ENCODE measurements at places on chromosomes 5 and 9.

GRCh38 chr5:22986281-22986680 lies 133.1 kb upstream of the CDH12 start:
- no peak for DNase-seq

- DNase-seq = no peak
Observed at GRCh38 chr9:92517046-92517445, 18.7 kb downstream of the ECM2 start.

GRCh38 chr9:113150670-113151611 lies at the start of gene SLC31A2:
Gene SLC31A2 (plus strand): TSS chr9:113151007. CDS start chr9:113151075, 68 bp downstream.
- DNase-seq = peak; percentile 80

DNA sequence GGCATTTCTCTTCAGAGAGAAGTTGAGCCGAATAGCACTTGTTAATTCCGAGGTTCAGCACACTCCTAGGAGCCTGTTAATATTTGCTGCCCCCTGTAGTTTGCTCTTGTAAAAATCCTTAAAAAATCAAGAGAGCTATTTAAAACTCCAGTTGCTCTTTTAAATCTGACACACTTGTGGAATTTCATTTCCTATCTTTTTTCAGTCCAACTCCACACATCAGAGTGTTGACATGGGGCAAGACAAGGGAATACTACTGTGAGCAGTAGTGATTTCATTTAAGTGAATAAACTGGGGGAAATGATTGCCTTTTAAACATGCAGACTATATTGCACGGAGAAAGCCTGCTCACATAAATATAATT lies 1096.3 kb upstream of the DMAC1 start:
- peak; percentile 19 for DNase-seq

- DNase-seq = no peak
Observed at GRCh38 chr9:9881692-9882091, 731.1 kb downstream of the PTPRD start.

DNA sequence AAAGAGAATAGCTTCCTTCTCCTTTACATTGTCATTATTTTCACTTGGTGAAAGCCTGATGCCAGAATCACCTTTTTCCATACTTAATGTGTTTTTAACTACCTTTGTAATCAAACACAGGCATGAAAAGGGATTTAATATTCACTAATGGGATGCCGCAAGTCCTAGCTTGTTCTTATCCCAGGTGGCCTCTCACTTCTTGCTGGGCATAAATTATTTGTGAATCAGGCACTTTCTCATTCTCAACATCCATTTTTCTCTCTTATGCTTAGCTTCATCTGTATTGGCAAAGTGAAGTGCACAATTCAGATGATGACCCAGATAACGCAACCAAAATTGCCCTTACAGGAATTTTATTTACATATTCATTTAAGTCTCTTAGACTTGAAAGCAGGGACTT lies 10.9 kb downstream of the ACTL7B start:
- DNase-seq = peak; percentile 92

DNA sequence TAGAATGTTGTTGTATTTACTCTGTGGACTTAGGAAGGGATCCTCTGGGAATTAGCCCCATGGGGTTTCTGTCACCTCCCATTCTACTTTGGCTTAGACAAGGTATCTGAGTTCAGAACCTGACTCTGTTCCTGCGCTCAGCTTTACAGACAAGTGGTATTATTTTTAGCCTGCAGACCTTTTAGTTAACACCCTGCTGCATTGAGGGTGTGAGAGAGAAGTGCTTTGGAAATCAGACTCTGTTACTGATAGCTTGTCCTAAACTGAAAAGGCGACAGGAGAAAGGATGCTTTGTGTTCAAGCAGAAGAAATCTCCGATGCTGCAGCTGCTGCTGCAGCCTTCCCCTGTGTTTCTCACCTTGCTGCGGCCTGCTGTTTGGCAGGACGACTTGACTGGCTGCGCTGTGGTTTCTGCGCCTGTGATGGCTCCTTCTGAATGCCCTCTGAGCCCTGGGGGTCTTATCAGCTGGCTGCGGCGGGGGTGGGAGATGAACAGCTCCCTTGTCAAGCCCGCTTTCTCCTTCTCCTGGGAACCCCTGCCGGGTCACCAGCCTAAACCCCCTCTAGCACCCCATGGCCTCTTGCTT lies 61.9 kb downstream of the PGM5 start:
- DNase-seq = no peak

DNA sequence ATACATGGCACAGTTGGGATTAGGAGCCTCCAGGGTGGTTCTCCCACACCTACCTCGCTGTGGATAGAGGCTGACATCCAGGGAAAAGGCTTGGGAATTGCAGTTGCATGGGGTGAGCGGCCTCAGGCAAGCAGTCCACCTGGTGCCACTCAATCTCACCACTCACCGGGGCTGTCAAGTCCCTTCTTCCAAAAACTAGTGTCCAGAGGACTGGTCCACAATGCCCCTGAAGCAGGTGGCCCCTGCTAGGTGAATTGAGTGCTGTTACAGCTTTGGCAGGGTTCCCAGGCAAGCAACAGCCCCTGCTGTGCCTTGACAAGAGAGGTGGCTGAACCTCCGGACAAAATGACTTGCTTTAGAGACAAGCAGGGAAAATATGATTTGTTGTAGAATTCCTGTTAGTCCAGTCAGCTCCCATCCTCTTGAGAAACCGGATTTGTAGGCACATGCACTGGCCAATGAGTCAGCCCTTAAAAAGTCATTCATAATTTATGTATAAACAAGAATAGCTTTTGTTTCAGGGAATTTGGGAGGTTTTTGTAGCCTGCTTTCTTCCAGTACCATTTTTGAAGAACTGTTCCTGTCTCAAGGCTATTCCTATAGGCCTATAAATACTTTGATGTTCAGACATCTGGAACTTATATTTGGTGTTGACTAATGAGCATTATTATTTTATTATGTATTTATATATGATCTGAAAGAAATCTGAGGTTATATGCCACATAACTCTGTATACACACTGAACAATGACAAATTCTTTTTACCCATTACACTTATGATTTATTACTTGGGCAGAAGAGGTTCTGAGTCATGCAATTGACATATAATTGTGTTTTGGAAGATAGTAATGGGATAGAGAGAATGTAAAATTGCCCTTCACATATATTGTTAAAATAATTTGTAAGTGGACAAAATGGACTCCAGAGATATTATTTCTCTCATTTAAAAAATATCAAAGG lies 411.1 kb downstream of the ACTL7B start:
- DNase-seq = peak; percentile 71

- DNase-seq = no peak
Observed at GRCh38 chr5:134794082-134794481, 35.5 kb downstream of the DDX46 start.

GRCh38 chr5:181173420-181174342 lies 26.3 kb downstream of the OR2V2 start:
- no peak for DNase-seq

DNA sequence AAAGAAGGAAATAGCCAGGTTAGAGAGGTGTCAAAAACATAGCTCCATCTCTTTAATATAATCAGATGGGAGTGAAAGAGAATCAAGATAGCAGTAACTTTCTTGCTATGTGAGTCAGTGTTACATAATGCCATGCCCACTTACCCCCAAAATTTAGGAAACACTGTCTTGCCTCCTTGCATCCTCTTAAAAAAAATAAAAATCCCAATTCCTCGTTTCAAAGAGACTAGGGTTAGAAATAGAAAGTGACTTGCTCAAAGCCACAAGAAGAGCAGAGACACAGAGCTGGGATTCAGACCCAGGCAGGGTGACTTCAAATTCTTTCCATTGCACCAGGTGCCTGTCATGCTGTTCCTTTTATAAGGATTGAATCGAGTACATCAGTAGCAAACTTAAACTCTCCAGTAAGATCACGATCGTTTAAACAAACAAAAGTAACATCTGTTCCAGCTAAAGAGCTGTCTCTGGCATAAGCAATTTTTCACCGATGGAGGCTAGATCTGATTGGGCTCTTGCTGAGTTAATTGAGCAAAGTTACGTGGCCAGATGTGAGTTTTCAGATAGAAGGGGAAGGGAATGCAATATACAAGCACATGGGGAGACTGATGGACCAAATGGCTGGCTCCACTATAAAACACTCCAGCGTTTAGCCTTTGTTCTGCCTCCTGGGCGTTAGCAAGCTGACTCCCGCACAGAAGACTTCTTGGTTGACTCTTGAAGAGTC lies 176.9 kb downstream of the PALM2AKAP2 start:
- DNase-seq = no peak

GRCh38 chr5:5490774-5491347 lies 68.4 kb downstream of the ICE1 start:
- no peak for DNase-seq

DNA sequence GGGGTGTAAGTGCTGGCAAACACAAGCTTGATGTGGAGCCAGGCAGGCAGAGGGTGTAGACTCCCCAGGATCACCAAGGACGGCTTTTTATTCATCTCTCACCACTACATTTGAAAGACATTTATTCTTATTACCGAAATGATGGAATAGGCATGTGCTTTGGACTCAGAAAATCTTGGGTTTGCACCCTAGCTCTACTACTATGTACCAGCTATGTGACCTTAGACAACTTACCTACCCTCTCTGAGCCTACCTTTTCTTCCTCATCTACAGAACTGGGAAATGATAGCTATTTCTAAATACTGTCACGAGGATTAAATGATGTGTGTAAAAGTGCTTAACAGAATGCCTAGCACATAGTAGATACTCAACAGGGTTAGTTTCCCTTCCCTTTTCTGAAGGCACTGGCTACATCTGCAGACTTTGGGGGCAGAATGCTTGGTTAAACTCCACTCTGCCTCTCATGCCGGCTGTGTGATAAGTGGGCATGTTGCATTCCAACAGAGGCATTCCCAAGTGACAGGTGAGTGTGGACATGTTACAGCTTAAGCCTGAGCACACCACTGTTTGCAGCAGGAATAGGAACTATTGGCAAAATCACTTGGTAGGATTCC lies 94.8 kb downstream of the SLC1A3 start:
- no peak for DNase-seq

DNA sequence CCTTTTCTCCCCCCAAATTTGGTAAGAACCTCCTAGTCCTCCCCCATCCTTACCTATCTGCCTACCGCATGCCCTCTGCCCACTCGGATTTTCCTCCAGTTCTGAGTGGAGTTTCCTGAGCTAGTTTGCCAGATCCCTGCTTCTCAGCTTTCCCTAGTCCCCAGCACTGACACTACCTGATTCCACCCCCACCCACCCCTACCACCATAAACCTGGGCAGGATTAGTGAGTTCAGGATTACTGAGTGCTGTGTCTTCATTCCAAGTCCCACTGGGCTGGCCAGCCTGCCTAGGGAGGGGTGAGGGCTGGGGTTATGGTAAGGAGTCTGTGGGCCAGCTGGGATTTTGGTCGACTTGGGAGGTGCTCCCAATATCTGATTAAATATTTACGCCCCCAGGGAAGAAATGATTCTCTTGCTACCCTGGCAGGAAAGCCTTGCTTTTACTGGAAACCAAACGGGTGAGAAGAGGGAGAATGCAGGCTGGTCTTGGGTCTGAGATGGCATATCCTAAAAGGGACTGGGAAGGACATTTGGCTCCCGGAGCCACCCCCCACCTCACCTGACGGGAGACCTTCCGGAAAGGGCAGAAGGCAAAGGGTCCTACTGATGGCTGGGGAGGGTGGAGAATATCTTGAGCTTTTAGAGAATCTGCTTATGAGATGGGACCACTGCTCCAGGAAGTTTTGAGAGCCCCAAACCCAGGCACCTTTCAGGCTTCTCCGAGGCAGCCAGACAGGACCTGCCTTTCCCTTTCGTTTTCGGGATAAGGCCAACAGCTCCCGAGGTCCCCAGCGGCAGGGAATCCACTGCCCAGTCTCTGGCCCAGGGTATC lies 3.7 kb downstream of the PITX1 start:
- DNase-seq = no peak

- DNase-seq = no peak
Observed at GRCh38 chr9:99811598-99812383, 9.9 kb upstream of the NR4A3 start.

DNA sequence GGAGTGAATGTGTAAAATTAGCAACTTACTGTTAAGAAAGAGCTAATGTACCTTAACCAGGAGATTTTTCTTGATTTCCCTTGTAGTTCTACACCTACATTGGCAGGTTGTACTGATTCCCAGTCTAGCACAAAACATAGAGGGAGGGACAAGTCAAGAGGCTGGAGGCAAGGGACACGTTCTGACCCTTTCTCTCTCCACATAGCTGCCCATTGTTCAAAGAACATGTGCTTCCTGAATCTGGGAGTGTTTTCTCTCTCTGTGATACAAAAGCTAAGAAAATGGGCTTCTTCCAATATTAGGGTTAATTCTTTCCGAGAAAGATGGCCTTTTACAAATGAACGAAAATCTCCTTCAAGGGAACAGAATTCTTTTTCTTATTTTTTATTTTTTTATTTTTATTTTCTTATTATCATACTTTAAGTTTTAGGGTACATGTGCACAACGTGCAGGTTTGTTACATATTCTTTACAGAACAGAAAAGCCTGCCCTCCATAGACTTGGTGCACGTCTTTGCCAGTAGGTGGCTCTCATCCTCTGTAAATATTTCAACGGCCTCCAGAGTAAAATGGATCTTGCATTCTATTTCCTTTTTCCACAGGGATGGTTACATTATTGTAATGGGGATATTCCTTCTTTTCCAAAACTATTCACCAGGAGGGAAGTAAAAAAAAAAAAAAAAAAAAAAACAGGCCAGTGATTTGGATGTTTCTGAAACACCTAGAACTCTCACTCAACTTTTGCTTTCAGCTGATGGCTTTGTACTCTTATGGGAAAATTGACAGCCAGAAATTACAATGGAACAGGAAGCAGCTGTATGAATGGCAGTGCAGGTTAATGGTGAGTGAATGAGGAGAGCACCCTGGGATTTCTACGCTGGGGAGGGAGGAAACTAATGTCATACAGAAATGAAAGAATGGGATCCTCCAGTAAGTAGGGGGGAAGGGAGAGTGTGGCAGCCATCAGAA lies 13.1 kb upstream of the IFNA5 start:
- peak; percentile 25 for DNase-seq

DNA sequence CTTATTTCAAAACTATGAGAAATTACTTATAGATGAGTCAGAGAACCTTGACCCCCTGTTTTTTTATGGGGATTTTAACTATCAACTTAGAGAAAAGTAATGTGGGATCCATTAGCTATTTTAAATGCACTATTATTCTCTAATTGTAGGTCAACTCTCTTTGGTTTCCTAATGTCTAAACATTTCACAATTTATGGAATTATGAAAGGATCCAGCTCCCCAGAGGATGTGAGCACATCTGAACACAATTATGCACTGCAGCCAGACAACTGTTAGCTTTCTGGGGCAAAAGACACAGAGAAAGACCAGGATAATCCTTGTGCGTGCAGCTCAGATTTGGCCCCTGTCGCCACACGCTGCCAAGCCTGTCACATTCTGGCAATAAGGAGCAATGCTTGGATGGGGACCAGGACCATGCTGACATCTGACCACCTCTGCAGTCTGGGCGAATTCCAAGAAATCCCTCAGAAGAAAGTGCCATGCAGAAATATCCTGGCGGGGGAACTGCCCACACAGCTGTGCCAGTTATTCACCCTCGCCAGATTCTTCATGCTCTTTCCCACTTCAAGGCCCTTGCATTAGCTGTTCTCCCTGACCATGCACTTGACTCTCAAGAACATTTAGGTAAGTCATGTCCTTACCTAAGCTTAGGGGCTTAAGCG lies 22.2 kb upstream of the CMBL start:
- peak; percentile 56 for DNase-seq

DNA sequence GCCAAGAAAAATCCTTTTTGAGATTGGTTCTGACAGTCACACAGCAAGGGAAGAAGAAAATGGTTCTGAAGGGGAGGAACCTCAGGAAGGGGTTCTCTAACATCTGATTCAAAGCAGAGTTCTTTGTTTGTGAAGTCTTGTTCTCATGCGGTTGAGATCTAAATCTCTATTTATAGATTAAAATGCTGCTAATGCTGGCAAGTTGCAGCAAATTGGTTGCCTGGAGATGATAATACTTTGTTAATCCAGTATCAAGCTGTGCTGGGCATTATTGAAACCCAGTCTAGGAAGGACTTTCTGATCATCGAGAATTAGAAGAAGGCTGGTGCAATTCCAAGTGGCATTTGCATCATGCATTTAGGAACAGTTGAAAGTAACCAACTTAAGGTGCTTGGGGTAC lies 34.0 kb upstream of the SLC28A3 start:
- DNase-seq = peak; percentile 4

Data from NCI-H1930 (cell line).